Skeletal muscle cell (primary cell): ENCODE measurements at places on chromosomes 5 and 9.

- DNase-seq: peak; percentile 61
Measured at GRCh38 chr5:67246108-67246507, 49.5 kb upstream of the CD180 start.

DNA sequence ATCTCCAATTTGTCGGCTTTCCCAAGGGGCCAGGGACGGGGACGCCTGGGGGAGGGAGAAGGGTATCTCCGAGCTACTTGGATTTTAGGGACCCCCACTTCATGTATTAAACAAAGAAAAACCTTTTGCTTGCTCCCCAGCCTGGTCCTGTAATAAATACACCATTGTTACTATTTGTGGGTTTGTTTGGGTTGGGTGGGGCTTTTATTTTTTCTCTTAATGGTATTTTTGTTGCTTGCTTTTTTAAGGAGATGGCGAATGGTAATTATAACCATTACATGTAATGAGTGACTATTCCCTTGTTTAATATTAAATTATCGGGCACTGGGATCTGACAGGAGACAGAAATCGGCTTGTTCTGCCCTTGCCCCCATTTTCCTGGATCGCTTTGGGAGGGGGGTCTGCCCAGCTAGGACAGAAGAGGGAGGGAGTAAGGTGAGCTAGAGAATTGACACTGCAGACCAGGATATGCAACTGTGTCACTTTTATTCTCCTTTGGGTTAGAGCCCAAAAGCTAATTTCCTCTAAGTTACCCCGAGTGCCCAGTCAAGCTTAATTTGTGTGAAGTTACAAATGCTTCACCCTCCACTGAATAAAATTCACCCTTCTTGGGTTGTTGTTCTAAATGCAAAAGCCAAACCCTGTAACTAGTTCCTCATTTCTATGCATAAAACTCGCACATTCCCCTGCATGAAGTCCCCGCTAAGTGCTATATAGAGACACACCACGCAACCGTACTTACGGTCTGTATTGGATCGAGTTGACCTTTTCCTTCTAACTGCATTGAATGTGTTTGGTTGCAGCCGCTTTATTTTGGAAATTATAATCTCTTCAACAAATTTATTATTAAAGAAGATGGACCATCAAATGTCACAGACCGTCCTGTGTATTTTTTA is 1.6 kb upstream of the ZNF608 start:
- no peak for DNase-seq

DNA sequence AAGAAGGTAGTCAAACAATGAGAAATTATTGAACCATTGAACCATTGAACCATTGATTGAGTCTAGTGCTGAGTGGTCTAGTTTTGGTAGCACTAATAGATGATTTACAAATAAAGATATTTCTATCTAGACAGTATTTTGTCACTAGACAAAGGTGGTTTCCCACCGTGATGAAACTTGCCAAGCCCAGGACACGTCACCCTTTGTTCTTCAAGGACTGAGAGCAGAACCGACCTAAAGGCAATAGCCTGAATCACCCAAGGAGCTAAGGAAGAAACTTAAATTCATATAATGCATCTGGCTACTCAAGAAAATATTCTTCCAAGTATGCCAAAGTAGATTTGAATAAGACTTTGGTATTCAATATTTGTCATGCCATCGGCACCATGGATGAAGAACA is 103.3 kb downstream of the ESM1 start:
- no peak for DNase-seq

- no peak for DNase-seq
Measured at GRCh38 chr5:117812861-117813260, 1175.5 kb downstream of the DTWD2 start.

GRCh38 chr9:120935383-120935857 is 8.8 kb upstream of the TRAF1 start:
- peak; percentile 94 for DNase-seq

DNA sequence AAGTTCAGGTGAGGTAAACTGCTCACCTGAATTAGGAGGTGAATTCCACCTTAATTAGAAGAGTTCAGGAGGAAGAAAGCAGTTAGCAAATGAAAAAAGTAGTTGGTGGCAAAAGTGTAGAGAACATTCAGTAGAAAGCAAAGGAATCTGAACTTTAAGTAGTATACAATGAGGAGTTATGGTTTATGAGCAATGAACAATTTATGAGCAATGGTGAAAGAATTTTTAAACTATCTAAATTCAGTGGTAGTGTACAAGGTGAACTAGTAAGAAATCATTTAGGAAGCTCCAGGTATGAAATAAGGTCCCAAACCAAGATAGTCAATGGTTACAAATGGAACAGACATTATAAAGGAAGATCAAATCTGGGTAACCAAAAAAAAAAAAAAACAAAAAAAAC is 3.1 kb downstream of the CETN3 start:
- DNase-seq: no peak

- DNase-seq: no peak
Measured at GRCh38 chr5:21398511-21398910, 1410.5 kb upstream of the CDH18 start.

- no peak for DNase-seq
Measured at GRCh38 chr9:76651119-76651705, 113.0 kb upstream of the PCA3 start.

DNA sequence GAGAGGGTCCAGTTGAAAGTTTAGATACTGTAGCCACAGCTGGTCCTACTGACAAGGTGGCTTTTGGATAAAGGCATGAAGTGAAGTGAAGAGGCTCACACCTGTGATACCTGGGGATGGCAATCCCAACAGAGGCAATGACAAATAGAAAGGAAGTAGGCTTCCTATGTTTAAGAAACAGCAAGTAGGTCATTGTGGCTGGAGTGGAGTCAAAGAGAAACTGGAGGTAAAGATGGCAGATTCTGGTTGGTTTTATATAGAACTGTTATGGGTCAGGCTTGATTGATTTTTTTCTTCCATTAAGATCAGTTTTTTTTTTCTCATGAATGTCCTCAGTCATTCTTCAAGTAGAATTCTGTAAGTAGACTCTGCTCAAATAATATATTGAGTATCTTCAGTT is 79.5 kb downstream of the ANXA1 start:
- no peak for DNase-seq

GRCh38 chr9:7906783-7907550 is 107.4 kb upstream of the DMAC1 start:
- no peak for DNase-seq

DNA sequence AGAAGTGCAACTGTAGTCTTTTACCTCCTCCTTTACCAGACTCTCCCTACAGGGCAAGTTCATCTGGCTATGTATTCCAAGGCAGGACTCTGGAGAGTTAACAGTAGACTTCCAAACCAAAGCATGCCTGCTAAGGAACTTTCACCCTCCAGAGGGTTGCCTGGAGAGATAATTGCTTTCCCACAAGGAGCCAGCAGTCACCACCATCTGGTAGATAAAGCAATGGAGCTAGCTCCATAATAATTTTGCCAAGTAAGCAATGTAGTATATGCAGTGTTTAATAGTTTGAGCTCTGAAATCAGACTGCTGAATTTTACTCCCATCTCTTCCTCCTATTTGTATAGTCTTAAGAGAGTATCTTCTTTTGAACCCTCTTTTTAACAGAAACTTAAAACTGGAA is 566.8 kb upstream of the PTGER4 start:
- DNase-seq: no peak

GRCh38 chr9:80789831-80790230 is 899.5 kb downstream of the TLE1 start:
- DNase-seq: no peak

DNA sequence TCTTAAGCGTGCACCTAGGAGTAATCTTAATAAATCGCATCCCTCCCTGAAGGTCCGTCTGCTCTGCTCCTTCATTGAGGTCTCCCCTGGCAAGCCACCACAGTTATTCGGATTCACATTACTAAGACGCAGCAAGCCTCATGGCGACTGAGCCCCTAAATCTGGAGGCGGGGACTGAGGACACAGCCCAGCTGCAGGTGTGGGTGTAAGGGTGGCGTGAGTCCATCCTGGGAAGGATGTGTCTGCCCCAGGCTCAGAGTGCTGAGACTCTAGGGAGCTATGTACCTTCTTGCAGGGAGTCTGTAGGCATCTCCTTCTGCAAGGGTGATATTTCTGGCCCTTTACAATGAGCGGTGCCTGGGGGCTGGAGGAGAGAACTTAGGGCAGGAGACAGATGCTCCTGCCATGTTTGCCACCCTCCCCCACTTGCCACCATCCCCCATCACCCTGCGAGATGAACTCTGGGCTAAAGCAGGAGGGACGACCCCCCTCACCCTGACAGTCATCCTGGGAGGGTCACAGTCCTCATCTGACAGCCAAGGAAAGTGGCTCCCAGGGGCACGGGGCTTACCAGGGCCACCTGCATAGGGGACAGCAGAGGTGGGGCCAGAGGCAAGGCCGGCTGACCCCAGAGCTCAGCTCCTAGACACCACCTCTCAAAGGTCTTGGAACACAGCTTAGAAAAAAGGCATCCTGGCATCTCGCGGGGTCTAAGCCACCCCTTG is 76.4 kb upstream of the FCN1 start:
- no peak for DNase-seq

DNA sequence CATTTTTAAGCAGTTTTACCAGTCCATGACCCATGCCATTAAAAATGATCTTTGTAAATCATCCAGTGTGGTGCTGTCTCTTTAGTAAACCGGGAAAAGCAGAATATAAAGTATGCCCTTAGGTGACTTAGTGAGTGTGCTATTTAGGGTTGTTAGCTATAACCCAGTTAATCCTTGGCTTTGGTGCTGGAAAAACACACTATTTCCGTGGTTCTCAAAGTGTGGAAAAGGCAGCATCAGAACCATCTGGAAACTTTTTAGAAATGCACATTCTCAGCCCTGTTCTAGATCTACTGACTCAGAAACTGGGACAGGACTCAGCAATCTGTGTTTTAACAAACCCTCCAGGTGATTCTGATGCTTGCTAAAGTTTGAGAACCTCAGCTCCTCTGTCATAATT is 123.6 kb upstream of the ZNF608 start:
- no peak for DNase-seq

DNA sequence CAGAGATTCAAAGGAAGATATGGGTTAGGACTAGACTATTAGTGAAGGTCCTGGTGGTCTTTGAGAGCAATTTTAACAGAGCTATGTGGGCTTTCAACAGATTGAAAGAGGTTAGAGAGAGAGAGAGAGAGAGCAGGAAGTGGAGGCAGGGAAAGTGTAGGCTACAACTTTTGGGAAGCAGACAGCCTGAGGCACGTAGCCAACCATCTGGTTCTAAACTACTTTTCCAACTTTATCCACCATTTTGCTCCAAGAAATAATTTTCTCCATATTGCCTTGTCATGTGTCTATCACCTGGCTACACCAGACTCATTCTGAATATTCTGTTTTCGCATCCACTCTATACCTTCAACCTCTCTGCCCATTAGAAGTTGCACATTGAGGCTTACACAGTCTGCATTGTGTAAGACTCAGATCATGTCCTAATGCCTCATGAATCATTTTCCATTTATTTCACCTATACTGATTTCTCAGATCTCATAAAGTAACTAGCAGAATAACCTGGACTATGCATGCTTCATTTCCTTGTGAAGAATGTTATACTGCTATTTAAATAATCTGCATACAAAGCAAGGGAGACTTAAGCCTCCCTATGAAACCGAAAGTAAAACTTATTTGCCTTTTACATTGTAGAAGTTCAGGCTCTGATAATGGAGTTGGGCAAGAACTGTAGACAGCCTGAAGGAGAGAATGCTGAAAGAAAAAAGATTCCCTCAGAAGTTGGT is 235.6 kb downstream of the ELAVL2 start:
- no peak for DNase-seq

DNA sequence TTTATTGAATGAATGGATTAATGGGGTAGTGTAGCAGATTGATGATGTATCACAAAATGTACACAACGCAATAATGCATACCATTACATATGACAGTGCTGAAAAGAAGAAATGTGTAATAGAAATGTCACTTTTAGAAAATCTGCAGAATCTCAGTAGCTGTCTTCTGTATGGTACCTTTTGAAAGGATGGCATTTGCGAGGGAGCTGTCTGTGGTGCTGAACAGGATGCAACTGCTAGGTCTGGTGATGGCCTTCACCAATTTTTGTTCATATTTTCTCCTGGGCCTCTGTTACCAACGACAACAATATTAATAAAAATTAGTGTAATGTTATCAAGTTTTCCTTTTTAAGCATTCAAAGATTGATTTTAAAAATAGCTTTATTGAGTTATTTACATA is 36.2 kb upstream of the OTULIN start:
- DNase-seq: peak; percentile 9

GRCh38 chr9:79430619-79431018 is 141.1 kb upstream of the TLE4 start:
- DNase-seq: no peak

DNA sequence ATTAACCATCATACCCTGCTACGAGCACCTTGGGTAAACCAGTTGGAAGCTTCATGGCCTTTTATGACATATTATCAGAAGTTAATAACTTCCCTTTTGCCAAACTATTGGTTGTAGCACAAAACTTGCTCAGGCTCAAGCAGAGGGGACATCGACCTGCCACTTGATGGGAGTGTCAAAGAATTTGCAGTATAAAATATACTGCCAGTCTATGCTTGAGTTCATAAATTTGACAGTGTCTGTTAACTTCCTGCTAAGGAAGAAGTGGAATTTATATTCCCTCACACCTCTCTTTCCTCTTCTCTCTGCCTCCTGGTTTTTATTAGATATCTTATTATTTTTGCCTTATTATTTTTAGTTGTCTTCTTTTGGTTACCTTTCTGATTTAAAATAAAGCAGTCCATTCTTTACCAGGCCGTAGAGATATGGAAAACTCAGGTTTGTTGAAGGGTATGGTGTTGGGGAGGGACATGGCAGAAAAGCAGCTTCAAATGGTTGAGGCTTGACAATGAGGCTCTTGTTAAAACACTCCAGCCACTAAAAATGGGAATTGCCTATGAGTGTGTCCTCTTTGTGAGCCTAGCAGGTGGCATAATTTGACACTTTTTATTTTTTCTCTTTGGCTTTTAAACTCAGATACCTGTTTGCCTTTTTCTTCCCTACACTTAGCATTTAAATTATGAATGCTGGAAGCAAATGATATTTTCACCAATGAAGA is 298.0 kb downstream of the DOCK8 start:
- no peak for DNase-seq

- no peak for DNase-seq
Measured at GRCh38 chr5:106780355-106780754, 890.4 kb downstream of the EFNA5 start.

DNA sequence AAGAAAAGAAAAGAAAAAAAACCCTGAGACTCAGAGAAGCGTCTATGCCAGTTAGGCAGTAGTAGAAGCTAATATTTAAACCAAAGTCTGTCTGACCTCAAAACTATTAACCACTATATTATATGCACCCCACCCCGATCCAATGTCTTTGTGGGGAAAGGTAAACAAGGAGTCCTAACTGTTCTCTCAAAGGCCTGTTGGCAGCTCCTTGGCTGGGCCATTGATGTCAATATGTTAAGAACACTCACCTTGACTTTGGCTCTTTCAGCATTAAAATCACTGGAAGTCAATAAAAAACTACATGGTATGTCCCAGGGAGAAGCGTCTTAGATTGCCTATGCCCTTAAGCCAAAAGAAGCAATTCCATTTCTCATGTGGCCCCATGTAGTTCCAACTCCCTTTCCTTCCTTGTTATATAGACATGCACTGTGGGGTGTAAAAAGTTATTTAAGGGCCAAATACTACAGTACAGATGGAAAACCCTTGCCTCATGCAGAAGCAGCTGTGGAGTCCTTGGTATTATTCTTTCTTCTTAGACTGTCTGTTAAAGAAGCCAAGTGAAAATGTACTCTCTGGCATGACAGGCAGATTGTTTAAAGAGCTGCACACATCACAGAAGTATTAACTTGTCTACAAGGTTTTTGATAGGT is 308.6 kb upstream of the RPS23 start:
- no peak for DNase-seq

GRCh38 chr5:144237851-144238250 is 67.2 kb downstream of the KCTD16 start:
- no peak for DNase-seq
